Ammon's horn (tissue), 1 donor: ENCODE measurements at places on chromosomes 1 and 21.

DNA sequence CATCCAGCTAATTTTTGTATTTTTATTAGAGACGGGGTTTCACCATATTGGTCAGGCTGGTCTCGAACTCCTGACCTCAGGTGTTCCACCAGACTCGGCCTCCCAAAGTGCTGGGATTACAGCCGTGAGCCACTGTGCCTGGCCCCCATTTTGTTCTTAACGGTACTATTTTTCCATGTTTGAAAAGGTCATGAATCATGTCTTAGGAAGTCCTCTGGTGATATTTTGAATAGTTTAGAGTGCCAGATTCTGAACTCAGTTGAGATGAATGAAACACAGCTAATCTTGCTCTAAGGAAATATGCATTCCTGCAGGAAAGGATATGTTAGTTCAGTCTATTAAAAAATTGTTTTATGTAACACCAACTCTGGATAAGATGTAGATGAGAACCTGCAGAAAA, 62.6 kb upstream of the ATP2B4 start:
- DNase-seq: no peak

- no peak for DNase-seq
Measured at GRCh38 chr1:223490256-223490655, 97.0 kb downstream of the CCDC185 start.

- no peak for DNase-seq
Measured at GRCh38 chr1:186865253-186865652, 36.5 kb downstream of the PLA2G4A start.

GRCh38 chr21:36338975-36339374, 19.0 kb downstream of the MORC3 start:
- no peak for DNase-seq

- DNase-seq: peak; percentile 79
Measured at GRCh38 chr1:106620521-106620954, 435.9 kb upstream of the PRMT6 start.

DNA sequence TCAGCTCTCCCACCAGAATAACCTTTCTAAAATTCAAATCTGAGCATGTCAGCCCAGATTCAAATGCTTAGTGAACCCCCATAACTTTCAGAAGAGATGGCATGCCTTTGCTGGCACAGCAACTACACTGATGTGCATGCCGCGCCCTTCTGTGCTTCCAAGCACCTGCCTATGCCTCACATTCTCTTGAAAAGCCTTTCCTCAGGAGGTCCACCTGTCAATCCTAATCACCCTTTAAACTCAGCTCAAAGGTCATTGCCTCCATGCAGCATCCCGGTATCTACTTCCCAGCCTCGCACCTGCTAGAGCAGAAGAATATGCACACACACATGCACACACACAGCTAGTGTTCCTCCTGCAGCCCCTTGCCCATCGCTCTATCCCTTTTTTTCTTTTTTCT, 5.2 kb upstream of the S100A2 start:
- no peak for DNase-seq
